ENCODE measurements at places on chromosomes 3 and 15. TPM values are rescaled to one million over a fixed set of nuclear protein-coding genes. Genes with fewer than 3 reads are reported as not detected.

Gene CRABP1
- total RNA-seq, result not detected

Gene CMTM8
- 6.9 TPM for total RNA-seq

Gene ADAMTSL3
- not detected for total RNA-seq

Gene RPUSD2
- total RNA-seq, result 17.2 TPM

Gene SNX22
- total RNA-seq, result 1.8 TPM

Gene TRH
- not detected for total RNA-seq

Gene RBPMS2
- not detected for total RNA-seq

Gene LIPC
- 1.2 TPM for total RNA-seq

Gene THAP10
- total RNA-seq, result not detected

Gene NRG4
- not detected for total RNA-seq

Gene UBA3
- 72.7 TPM for total RNA-seq

Gene MRPS22
- 67.4 TPM for total RNA-seq

Gene SGO1
- 26.5 TPM for total RNA-seq

Data from activated CD8-positive, alpha-beta T cell treated with anti-CD3 and anti-CD28 coated beads for 36 hours (primary cell).